Coronary artery (tissue), 2 donors: ENCODE measurements at places on chromosomes 7 and 10.

GRCh38 chr10:125003146-125003900, 61.4 kb downstream of the ZRANB1 start:
- DNase-seq, result peak; percentile 62

DNA sequence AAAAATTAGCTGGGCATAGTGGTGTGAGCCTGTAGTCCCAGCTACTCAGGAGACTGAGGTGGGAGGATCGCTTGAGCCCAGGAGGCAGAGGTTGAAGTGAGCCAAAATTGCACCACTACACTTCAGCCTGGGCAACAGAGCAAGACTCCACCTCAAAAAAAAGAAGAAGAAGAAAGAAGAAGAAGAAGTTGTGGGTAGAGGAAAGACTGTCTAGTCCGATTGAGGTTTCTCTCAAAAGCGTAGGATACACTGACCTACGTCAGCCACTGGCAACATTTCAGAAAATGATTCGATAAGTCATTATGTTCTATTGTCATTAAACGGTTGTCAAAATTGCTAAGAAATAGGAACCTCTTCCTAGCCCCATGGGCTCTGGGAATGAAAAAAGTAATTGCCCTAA, 22.3 kb upstream of the RHBDD2 start:
- DNase-seq, result no peak

DNA sequence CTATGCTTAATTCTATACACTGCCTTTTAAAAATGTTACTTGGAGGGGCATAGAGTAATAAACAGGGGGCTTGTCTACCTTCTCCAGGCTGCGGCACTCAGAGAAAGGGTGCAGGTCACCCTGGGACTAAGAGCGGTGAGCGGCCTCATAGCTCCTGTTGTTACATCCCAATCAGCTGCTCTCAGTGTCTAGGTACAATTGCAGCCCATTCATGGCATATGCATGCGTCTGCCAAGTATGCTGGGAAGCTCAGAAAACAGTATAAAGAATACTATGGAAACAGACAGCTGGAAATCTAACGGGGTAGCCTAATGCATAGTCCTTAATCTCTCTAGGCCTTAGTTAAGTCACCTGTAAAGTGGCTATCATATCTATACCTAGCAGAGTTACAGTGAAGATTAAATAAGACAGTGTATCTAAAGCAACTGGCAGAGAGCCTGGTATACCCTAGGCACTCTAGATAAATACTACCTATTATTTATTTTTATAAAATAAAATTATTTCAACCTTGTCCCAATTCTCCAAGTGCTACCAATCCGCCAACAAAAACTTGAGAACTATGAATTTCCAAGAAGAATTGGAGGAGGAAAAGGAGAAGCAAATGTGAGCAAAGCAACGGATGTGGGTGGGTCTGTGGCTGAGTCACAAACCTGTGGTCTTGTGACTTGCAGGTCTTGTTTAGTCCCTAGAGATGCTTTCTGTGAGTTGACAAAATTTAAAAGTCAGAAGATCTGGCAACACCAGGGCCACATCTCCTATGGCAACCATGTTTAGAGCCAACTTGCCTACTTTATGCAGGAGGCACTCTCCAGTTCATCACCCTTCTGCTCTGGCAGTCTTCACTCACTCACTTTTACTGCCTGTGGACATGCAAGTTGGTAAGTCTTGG, 183.0 kb downstream of the RAPGEF5 start:
- DNase-seq, result no peak

DNA sequence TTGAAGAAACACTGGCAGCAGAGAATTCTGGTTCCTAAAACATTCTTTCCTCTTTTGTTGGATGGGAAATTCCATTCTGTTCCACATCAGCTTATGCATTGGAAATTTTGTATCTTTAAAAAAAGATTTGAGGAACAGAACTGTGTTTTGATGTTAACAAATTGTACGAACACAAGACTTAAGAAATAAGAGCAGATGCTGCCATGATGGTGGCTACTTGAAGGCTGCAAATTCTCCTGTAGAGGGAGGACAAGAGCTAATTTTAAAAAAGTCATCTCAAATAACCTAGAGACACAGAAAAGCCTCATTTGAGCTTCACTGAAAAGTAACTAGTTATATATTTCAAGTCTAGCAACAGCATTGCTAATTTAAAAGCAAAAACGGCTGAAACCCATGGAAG, 29.8 kb downstream of the NDUFB2 start:
- no peak for DNase-seq

- DNase-seq, result peak; percentile 61
These were observed 47.3 kb upstream of the CNPY1 start for GRCh38 chr7:155593461-155594162.

DNA sequence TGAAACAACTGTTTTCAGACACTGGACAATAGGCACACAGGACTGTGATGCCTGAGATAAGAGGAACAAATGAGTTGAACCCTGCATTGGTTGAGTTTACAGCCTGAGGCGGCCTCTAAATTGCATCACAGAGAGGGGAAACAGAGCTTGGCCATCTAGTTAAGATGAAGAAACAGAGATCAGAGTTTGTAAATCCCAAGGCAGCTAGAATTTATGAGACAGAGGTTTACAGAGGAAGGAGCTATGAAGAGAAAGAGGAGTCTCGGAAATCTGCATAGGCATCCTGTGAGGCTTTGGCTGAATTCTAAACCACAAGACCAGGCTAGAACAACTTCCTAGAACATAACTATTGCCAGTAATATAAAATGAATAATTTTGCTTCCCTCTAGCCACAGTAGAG, 41.0 kb upstream of the OIT3 start:
- DNase-seq, result no peak

- peak; percentile 52 for DNase-seq
These were observed 365.7 kb downstream of the DNAJB6 start for GRCh38 chr7:157702311-157703023.

DNA sequence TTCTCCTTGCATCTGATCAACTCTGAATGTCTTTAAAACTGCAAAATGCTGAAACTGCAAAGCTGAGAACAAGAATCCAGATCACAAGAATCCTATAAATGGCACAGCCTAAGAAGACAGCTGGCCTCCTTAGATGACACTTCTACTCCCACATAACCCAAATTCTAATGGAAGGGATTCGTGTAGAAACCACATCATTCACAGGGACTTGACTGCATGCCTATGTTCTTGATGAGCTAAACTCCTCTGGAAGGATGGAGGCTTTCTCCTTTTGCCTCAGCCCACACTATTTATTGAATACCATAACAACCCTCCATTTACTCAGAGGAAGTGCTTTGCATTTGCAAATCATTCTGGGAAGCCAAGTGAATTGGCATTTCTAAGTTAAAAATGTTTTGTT, 252.5 kb upstream of the VWC2 start:
- no peak for DNase-seq

DNA sequence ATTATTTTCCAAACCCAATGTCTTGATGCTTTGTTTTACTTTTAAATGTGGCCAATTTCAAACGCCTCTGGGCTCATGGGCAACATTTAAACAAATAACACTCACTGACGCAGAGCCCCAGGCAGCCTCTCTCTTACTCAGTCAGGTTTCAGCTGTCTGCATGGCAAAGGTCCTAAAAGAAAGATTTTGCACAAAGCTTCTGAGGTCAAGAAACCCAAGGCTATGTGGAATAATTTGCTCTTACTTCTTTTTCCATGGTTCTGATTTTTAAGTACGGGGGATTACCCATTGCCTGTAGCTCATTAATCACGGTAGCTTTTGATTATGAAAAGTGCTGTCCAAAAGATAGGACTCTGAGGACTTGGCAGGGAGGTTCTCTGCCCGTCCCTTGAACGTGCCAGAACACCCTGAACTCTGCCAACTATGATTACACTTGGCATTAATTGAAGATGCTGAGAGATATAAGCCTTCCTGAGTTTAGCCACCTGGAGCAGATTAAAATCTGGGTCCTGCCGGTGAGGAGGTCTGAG, 14.1 kb upstream of the MSRB2 start:
- DNase-seq, result no peak

DNA sequence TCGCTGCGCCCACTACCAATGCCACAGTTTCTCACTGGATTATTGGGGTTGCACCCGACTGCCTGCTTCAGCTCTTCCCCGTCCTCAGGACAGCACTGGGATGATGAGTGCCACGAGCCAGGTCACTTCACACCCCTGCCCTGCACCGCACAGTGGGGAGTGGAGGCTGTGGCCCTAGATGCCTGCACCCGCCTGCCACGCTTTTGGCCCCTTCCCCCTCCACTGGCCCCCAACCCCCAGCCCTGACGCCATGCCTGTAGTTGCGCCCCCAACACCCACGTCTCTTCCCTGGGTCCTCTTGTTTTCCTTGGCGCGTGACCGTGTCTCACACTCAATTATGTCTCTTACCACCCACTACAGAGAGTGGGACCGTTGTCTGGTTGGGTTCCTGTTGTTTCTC, 134.3 kb downstream of the VIPR2 start:
- DNase-seq, result no peak

- DNase-seq, result no peak
These were observed 1.0 kb downstream of the LRCH4 start for GRCh38 chr7:100584683-100585510.

DNA sequence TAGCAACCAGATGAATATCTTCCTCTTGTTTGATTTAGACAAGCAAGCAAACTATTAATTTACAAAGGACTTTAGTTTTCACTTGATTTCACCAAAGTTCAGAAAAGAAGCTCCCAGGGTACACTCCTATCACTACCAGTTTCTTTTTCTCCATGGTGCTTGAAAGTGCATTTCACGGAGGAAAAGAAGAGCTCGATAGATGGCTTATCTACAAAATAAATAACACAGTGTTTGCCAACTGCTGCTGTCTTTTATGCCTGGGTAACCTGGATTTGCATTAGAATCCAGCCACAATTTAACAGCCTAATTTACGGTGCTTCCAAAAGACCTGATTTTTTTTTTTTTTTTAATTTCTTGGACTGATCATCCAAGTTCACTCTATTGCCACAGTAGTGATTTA, 275.7 kb downstream of the GPR37 start:
- no peak for DNase-seq
